ENCODE measurements at places on chromosomes 12 and 14. TPM values are rescaled to one million over a fixed set of nuclear protein-coding genes. Genes with fewer than 3 reads are reported as not detected.

The ACSS3 gene
- total RNA-seq, result not detected

The DHRS2 gene
- not detected for total RNA-seq

- no peak for DNase-seq
Measured at GRCh38 chr12:116996093-116996492, 85.3 kb downstream of the FBXW8 start.

- no peak for DNase-seq
Measured at GRCh38 chr12:130179191-130179590, 16.9 kb downstream of the FZD10 start.

The OS9 gene
- total RNA-seq, result 140 TPM

DNA sequence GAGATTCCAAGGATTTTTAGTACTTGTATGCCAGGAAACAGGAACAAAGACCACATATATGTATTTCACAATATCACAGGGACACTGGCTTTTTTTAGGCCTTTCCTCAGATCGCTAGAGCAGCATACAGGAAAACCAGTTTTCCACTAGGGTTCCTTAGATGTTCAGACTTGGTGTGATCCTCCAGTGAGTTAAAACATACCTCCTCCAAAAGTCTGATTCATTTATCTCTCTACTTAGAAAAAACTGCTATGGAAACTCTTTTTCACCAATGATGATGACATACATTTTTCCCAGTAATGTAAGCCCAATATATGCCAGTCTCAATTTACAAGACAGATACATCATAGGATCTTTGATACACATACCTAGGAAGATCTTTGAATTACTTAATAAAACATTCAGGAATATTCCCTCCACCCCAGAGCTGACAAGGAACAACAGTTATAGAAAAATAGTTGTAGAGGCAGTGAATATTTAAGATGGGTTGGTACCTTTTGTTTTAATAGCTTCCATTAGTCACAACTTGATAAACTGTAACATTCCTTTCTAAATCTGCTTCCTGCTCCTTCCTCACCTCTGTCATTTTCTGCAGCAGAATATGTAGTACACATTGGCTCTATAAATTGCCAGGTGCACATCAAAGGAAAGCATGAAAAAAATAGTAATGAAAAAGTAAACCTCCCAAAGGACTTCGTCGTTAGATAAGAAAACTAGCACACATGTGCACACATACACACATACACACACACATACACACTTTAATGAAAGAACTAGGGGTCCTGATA is 27.5 kb downstream of the BCAT1 start:
- no peak for DNase-seq

The PARP11 gene
- total RNA-seq, result 40.7 TPM

The MYH6 gene
- not detected for total RNA-seq

The CAPS2 gene
- total RNA-seq, result 9.4 TPM

The SEC23A gene
- total RNA-seq, result 66.8 TPM

- DNase-seq, result no peak
Measured at GRCh38 chr12:16605642-16606116, 283 bp downstream of the LMO3 start.

The TAS2R13 gene
- total RNA-seq, result 1.3 TPM

The THAP2 gene
- 5.7 TPM for total RNA-seq

The NYNRIN gene
- 0.42 TPM for total RNA-seq

The GPRC5A gene
- total RNA-seq, result not detected

The ZC2HC1C gene
- 0.69 TPM for total RNA-seq

GRCh38 chr14:100541621-100542560 is 45.3 kb downstream of the BEGAIN start:
- no peak for DNase-seq

The TSHR gene
- 0.39 TPM for total RNA-seq

- no peak for DNase-seq
Measured at GRCh38 chr14:70622111-70622712, 19.5 kb upstream of the TTC9 start.

GRCh38 chr12:50257236-50258166 is 25.8 kb downstream of the LIMA1 start:
- DNase-seq, result no peak

GRCh38 chr12:50440288-50440687 is 39.6 kb downstream of the LARP4 start:
- DNase-seq, result no peak

GRCh38 chr12:93006471-93007208 is 77.5 kb upstream of the EEA1 start:
- no peak for DNase-seq

- no peak for DNase-seq
Measured at GRCh38 chr12:53199700-53200099, 7.4 kb downstream of the ITGB7 start.

- DNase-seq, result no peak
Measured at GRCh38 chr14:70882776-70883492, 24.3 kb upstream of the PCNX1 start.

GRCh38 chr14:100885196-100885595 is 18.3 kb downstream of the RTL1 start:
- no peak for DNase-seq

GRCh38 chr12:94560431-94561221 is 89.7 kb downstream of the TMCC3 start:
- no peak for DNase-seq

GRCh38 chr12:122282061-122282460 is 15.8 kb upstream of the VPS33A start:
- no peak for DNase-seq

DNA sequence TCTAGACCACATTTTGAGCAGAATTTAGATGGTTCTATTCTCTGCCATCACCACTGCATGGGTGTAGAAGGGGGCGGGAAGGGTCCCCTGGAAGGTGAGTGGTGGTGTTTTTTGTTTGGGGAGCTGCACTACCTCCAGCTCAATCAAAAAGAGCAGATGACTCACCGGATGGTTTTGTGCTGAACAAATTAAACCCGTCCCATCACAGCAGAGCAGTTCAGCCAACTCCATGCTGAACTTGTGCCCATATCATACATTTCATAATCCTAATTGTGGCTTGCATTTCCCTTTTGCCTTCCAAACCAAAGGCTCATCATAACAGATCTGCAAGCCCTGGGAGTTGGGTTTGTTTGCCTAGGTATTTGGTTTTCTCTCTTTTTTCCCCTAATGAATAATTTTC is 53.0 kb upstream of the RPH3A start:
- no peak for DNase-seq

DNA sequence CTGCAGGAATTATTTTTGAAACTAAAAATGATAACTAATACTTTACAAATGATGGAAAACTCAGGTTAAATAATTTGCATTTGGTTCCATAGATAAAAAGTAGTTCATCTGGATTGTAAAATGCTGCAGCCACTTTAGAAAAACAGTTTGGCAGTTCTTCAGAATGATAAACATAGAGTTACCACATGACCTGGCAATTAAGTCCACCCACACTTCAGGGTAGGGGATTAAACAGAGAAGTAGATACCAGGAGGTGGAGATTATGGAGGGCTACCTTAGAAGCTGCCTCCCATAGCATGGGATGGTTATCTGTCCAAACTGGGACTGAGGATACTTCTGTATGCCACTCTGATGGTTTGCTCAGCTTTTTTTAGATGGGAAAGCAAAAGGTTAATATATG is 22.2 kb downstream of the ARF6 start:
- no peak for DNase-seq

The ADSS1 gene
- total RNA-seq, result 2.4 TPM

GRCh38 chr12:94516985-94517384 is 57.3 kb upstream of the CEP83 start:
- DNase-seq, result no peak

DNA sequence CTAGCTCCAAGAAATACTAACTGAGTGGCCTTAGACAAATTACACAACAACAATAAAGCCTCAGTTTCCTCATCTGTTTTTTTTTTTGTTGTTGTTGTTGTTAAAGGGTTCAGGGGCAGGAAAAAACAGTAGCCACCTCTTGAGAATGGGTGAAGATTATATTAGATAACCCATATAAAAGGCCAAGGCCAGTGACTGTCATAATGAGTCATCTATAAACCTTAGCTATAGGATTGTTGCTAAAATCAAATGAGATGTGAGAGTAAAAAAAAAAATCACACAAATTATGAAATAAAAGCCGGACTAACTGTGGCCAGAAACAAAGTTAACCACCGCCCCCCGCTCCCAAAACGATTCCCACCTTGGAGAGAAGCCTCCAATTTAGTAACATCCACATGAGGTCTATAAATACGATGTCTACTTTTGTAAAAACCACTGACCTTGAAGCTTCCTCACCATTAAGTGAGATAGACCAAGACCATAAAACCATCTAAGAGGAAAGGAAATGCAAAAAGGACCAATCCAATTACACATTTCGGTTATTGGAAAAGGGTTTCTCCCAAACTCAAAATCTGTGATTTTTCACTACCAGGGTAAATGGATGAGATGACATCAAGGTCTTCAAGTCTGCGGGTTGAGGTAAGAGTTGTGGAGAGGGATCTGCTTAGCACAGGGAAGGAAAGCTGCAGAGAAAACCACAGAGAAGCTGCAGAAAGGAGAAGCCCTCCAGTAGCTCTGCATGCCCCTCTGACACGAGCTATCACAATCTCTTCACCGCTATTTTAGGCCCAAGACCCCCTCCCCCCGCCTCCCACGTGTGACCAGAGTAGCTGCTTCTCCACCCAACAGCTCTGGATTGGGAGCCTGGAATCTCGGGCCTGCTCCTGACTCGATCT is 1.0 kb downstream of the NAA25 start:
- DNase-seq, result no peak

DNA sequence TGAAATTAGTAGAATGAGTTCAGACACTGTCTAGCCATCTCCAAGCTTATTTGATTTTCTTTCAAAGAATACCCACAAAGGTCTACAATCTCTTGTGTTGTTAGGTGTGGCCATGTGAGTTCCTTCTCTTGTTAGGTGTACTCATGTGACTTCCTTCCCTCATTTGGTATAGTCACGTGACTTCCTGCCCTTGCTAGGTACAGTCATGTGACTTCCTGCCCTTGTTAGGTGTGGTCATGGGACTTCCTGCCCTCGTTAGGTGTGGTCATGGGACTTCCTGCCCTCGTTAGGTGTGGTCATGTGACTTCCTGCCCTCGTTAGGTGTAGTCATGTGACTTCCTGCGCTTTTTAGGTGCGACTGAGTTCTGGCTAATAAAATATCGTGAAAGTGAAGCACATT is 179.6 kb downstream of the TMX1 start:
- DNase-seq, result no peak

The TC2N gene
- 163 TPM for total RNA-seq

GRCh38 chr12:19946550-19946949 is 421.8 kb upstream of the PDE3A start:
- no peak for DNase-seq

The WDHD1 gene
- 35.1 TPM for total RNA-seq

The ESPL1 gene
- 91.0 TPM for total RNA-seq

- no peak for DNase-seq
Measured at GRCh38 chr14:86787717-86788116, 1205.3 kb downstream of the GALC start.

The LMO3 gene
- not detected for total RNA-seq

The ARID2 gene
- 49.3 TPM for total RNA-seq

The LRRC74A gene
- not detected for total RNA-seq

DNA sequence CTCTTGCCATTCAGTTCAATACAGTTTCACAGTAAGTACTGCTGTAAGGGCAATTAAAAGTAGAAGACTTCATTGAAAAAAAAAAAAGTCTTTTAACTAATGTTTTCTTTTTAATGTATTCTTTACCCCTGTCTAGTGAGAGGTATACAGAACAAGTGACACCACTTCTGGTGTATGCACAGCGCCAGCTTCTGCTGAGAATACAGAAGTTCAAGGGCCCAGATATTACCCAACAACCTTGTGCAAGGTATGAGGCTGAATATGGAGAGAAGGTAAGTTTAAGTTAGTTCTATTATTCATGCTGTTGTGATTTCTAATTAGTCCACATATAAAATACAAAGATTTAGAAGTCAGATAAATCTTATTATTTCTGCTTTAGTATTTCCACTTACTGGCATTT is 168.7 kb downstream of the CFAP54 start:
- no peak for DNase-seq

- DNase-seq, result no peak
Measured at GRCh38 chr14:102046337-102047278, 40.2 kb downstream of the HSP90AA1 start.

The SPX gene
- total RNA-seq, result 0.11 TPM

The SALL2 gene
- 4.0 TPM for total RNA-seq

The CCDC175 gene
- total RNA-seq, result not detected

- DNase-seq, result no peak
Measured at GRCh38 chr14:54654605-54655004, 87.7 kb downstream of the SAMD4A start.

DNA sequence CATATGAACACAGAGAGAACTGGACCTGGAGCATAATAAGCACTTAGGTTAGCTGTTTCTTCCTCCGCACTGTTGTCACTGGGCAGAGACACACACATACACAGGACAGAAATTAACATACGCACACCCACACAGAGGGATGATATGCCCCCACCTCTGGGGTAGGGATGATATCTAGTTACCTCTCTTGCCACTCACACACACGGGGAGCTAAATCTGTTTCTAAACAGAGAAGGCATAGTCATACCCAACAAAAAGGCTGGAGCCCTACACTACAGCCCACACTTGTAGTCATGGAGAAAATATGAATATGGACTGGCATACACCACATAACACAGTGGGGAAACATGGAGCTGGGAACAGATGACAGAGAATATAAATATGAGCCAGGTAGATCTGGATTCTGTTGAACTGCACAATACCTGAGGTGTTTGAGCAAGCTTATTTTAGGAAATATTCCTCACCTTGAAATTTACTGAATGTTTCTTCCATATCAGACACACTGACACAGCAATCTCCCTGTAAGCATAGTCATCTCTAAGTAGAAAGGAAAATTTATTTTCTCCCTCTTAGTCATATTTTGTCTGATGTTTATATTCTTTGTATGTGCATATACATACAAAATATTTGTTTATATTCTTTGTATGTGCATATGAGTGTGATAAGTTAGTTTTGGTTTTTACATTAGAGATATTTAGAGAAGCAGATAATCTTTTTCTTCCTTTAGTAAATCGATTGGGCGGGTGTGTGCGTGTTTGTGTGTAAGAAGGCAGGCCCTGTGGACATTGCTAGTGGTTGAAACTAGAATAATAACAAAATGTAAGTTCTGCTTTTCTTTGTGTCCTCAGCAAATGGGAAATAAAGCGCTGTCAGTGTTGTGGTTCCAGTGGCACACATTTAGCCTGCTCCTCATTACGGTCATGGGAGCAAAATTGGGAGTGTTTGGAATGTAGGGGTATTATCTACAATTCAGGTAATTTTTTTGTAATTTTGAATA is 20.9 kb upstream of the SCFD1 start:
- DNase-seq, result no peak
